CD4-positive, alpha-beta T cell treated with Interleukin-17A for 1 hour (primary cell): ENCODE measurements at places on chromosomes 3 and 15.

DNA sequence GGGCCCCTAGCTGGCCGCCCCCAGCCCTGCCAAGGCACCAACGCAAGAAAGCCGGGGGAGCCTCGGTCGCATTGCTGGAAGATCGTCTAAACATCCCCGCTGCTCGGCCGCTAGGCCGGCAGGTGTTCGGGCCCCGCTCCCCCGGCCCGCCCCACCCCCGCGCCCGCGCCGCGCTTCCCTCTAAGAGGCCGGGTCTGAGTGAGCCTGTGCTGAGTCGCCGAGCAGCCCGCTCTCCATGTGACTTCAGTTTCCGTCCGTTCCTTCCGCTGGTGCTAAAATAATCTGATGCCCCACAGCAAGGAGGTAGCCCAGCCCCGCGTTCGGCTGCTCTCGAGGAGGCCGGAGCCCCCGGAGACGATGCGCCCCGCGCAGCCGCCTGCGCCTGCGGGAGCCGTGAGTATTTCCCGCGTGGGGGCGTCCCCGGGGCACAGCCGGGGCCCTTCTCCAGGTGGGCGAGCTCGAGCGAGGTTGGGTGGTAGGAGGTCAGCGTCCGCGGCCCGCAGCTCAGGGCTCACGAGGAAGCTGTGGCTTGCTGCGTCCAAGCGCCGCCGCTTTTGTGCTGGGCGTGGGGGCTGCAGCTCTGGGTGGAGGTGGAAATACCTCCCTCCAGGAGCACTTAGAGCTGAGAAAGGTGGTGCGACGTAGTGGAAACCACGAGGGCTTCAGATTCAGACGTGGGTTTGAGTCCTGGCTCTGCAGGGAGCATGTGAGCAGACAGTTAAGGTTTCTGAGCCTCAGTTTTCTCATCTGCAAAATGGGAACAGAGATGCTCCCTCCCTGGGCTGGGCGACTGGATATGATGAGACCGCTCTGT is at the start of gene NRROS:
Gene NRROS, plus strand, starts transcription at position 212 of the 814 bp plus-strand sequence. CDS start 14,846 bp downstream, outside the sequence.
- DNase-seq = peak; percentile 71

- DNase-seq = no peak
These were observed 37.2 kb downstream of the IL20RB start for GRCh38 chr3:136994772-136995516.

DNA sequence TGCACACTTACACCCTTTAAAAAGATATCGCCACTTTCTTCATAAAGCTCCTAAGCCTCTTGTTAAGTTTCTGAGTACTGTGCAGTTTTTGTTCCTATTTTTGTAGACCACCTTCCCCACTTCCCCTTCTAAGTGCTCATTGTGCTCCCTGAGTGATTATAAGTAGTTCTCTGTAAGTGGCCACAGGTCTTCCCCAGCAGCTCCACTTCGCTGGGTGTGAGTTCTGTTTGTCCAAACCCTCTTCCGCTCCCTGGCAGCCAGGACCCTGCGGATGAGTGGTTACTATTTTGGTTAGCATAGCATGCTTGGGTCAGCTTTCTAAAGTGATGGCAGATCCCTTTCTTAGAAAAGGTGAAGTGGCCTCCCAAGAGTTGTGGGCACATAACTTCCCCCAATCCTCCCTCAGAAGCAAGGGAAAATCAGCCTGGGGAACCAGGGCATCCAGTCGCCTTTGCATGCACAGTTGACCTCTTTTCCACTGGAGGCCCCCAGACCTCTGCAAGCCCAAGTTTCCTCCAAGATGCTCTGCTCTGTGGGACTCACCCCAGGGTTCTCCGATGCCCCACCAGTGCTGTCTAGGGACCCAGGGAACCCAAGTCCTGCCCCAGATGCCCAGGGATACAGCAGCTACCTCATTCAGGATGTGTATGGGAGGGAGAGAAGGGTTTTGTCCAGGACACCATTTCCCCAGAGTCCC is 69.6 kb downstream of the ATP10A start:
- DNase-seq = peak; percentile 27

DNA sequence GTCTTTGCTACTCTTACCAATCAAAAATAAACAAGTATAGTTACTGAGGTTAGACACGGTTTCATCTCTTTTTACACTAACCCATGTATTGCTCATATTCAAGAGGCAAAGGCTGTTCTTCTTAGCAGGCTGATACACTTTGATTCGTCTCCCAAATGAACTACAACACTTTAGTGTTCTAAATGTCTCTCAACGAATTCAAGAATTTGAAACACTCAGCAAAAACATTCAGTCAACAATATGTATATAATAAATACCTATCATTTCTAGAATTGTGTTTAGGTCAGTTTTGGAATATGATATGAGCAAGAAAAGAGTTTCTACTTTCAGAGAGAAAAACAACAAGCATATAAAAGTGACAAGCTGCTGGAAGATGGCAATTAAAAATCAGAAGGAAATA is 669.6 kb upstream of the DPPA4 start:
- DNase-seq = no peak

GRCh38 chr3:108281670-108282069 is 14.7 kb upstream of the HHLA2 start:
- DNase-seq = no peak

DNA sequence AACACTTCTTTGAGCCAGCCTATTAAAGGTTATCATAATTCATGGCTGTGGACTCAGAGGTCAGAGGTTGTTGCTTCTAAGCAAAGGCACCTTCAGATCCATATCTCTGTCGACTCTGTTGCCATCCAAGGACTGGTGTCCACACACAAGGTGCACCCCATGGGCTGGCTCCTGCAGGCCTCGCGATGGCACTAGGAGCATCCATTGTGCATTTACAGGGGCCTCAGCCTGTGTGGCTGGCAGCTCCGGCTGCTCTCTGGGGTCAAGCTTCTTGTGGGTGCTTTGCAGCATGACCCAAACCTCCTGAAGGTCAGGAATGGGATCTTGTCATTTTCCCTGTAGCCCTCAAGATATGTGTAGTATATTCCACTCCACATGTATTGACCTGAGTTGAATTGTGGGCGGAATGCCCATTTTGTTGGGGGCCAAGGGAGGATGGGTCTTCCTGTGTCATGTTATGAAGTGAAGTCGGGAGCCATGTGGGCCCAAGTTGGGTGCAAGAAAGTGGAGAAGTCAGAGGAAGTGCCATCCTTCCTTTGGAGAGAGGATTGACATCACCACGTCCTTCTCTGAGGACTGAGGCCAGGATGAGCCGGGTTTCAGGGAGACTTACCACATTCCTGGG is 43.9 kb downstream of the CHDH start:
- no peak for DNase-seq

- DNase-seq = no peak
These were observed 45.1 kb downstream of the ATG7 start for GRCh38 chr3:11317300-11317699.

DNA sequence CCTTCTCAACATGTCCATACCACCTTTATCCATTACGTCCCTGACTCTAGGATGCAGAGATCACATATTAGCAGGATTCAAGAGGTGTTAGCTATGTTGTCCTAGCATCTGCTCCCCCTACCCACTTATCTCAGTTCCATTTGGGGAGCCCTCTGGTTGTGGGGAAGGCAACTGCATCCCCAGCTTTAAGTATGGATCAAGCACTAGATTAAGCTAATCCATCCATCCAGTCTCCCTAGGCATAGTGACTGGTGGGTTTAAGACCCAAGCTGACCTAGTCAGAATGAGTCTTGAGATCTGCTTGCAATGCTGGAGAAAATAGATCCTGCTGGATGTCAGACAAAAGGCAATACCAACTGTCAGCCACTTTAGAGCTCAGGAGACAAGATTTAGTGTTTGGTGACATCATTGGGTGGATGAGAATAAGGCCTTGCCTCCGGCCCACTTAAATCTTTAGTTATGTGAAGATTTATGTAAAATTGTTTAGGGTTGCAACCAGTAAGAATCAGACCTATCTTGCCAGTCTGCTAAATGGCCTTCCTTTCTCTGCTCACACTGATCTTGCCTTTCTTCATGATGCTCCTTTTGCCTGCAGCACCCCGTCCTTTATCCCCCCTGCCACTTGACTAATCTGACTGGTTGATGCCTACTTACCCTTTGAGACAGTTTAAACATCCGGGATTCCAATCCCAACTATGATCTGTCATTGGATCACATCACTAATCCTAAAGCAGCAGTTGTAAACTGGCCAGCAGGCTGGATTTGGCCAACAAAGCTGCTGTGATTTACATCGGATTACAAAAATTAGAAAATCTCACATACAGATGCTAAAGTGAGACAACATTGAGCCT is 2.1 kb upstream of the ISY1 start:
- no peak for DNase-seq

DNA sequence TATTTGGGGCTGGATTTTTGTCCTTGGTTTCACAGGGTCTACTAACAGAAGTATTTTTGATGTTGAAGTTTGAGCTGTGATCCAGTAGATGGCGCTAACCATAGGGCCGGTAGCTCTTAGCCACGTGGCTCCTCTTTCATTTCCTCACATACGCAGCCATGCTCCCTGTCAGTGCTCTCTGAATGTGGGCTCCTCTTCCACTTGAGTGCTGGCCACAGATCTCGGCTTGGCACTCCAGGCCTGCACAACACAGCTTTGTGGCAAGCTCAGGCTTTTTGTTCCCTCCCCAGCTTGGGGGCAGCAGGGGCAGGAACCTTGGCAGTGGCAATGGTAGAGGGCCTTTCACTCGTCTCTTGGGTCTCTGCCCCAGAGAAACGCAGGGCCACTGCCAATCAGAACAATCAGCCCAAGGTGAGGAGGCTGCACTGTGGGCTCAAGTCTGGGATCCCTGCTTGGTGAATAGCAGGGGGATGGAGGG is 18.6 kb upstream of the DNAAF4 start:
- peak; percentile 40 for DNase-seq

- no peak for DNase-seq
These were observed 125.6 kb downstream of the CD47 start for GRCh38 chr3:107965136-107965655.

DNA sequence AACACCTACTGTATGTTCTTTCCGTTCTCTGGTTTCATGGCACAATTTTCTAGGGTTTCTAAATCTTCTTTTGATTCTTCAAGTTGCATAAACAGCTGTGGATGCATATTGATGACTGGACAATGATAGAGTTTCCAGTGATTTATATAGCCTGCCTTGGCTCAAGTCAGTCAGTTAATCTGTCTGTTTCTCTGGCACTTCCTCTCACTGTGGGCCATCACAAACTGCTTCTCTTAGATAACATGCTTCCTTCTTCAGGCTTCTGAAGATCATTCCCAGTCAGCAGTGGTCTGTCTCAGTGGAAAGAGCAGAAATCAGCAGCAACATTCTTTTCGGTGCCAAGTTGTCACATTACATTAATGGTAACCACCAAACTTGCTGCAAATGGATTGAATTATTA is 207.2 kb downstream of the RYR3 start:
- no peak for DNase-seq

DNA sequence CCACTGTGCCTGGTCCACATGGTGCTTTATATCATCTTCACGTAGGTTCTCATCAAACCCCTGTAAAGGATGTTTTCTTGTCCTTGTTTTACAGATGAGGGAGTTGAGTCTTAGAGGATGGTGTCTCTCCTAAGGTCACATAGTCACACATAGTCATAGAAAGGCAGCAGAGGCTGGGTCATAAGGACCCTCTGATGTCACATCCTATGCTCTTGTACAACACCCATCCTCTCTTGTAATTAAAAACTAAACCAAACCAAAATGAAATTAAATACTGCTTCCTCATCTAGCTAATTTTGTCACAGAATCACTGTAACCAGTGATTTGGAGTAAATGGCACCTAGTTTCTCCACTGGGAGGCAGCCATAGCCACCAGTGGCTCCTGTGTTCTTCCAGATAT is 21.8 kb upstream of the ATP1B3 start:
- DNase-seq = no peak

DNA sequence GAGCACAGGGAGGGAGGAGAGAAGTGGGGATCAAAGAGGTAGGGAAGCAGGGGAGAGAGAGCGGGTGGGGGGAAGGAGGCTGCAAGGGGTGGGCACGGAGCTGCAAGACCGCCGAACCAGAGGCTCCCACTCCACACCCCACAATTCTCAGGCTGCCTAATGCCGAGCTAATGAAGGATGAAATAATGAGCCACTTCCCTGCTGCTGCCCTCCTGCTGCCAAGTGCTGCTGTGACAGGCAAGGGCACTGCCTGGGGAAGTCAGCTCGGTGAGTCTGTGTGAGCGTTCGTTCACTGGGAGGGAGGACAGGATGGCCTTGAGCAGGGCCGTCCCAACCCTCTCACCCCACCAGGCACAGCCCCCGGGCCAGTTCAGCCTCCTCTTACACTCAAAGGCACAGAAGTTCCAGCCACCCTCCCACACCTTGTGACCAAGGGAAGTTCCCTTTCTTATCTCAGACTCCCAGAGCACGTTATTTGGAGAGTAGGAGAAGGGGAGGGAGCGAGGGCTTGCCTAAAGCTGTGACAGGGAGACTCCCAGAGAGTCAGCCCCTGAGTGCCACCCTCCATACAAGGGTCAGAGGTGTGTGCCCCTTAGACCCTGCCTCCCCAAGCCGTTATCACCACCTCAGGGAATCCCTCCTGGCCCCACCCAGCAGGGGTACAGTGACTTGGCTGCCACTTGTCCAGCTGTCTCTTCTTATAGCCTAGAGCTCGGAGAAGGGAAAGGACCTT is 12.4 kb downstream of the GLYCTK start:
- DNase-seq = no peak

DNA sequence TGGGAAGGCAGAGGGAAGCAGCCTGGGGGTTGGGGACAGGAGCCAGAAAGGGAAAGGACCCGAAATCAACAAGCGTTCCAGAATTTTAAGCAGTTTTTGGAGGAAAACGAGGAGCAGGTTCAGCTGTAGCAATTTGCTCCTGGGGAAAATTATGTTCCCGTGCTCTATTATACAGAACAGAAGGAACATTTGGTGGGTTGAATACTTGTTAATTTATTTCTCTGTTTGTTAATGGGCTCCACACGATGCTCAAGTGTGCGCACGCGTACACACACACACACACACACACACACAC is 149.2 kb upstream of the LINGO1 start:
- no peak for DNase-seq

DNA sequence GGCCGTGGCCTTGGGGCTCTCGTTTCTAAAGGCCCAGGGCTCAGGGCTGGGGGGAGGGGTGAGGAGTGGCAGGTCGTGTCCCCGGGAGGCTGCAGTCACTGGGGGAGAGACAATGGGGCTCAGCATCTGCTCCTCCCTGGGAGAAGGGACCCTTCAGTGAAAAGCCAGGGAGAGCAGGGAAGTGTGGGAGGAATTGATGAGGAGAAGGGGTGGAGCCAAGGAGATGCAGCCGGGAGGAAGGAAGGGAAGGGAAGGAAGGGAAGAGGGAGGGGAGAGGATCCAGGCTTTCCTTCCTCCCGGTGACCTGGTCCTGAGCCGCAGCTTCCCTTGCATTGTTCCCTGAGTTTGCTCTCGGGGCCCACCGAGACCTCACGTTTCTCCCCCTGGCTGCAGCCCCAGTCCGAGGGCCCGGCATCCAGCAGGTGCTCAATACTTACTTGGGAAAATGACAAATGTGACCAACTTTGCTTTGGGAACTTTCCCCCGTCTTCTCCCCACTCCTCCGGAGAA is 1.4 kb upstream of the ZNF710 start:
- no peak for DNase-seq
